ENCODE measurements at places on chromosomes 11 and 22.
A peak's percentile ranks its signal among the peaks of the same experiment; 100 is the strongest.

GRCh38 chr11:27392278-27393114 lies 29.5 kb upstream of the CCDC34 start:
- DNase-seq, result peak; percentile 87

GRCh38 chr11:86211619-86212018 lies 32.9 kb upstream of the EED start:
- DNase-seq, result no peak

- DNase-seq, result no peak
Measured at GRCh38 chr11:69915151-69915500, 95.9 kb upstream of the FGF3 start.

GRCh38 chr11:123525511-123525918 lies 95.4 kb downstream of the GRAMD1B start:
- DNase-seq, result no peak

GRCh38 chr11:121446752-121447156 lies 5.4 kb upstream of the SORL1 start:
- DNase-seq, result peak; percentile 24

DNA sequence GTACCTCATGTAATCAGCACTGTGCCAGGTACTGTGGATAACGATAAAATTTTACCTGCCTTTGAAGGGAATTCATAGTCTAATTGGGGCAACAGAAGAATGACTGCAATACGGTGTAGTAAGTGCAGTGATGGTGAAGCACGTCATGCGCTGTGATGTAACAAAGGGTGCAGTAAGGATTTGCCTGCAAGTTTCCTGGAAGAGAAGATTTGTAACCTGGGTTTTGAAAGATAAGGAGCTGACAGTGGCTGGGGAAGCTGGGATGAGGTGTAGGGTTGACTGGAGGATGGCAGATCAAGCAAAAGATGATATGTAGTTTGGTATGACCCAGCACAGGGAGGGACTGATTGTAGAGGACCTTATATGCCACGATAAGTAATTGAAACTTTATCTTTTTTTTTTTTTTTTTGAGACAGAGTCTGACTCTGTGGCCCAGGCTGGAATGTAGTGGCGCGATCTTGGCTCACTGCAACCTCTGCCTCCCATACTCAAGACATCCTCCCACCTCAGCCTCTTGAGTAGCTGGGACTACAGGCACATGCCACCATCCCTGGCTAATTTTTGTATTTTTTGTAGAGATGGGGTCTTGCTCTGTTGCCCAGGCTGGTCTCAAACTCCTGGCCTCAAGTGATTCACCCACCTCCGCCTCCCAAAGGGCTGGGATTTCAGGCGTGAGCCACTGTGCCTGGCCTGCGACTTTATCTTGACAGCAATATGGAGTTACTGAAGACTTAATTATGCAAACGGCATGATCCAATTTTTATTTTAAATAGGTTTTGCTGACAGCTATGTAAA lies 11.3 kb downstream of the SDHD start:
- no peak for DNase-seq

DNA sequence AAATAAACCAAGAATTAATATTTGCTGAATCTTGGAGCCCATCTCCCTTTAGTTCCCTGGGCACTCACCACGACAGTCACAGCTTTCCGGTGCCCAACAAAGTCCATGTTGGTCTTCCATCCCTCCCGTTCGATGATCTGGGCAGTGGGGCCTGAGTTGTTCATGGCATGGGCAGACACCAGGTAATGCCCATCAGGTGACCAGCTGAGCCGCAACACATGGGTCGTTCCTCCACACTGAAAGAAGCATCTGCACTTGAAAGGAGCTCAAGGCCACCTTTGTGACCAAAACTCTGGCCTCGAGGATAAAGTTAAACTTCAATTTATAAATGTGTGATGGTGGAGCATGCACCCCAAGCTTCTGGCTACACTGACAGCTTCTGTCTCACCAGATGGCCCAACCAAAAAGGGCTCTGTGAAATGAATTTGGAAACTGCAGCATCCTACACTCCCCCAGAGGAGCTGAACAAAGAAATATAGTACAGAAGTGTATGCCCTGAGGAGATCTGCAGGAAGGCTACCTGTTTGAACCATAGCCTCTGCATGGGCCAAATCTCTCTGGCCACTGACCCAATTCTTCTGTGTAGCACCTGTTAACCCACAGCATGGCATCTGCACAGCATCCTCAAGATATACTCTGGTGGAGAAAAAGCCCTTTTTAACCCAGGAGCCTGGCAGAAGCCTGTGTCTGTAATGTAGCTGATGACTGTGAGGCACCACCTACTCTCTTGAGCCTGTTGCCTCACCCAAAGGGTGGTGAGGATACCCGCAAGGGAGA lies 37.1 kb downstream of the HIRA start:
- DNase-seq, result no peak

DNA sequence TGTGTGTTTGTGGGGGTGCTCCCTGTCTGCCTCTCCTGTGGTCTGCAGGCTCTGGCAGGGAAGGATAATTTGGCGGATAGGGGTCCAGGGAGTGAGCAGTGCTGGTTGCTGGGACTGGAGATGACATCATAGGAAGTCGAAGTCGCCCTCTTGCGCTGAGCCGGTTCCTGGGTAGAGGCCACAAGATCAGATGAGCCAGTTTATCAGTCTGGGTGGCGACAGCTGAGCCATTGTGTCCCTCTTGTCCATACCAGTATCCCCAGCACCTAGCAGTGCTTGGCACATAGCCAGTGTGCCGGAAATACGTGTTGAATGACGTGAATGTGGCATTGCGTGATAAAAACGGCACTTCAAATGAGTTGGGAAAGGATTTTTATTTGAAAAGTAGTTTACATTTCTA lies 9.8 kb downstream of the APOL5 start:
- DNase-seq, result peak; percentile 46

GRCh38 chr11:46202149-46202548 lies 75.3 kb upstream of the CREB3L1 start:
- no peak for DNase-seq

GRCh38 chr11:128471138-128471661 lies 116.2 kb downstream of the ETS1 start:
- DNase-seq, result no peak

GRCh38 chr11:70861559-70861958 lies 390.8 kb downstream of the SHANK2 start:
- DNase-seq, result no peak

GRCh38 chr11:73660497-73661034 lies 14.2 kb downstream of the PLEKHB1 start:
- no peak for DNase-seq

GRCh38 chr11:48088682-48089050 lies 108.3 kb downstream of the PTPRJ start:
- DNase-seq, result no peak

- DNase-seq, result no peak
Measured at GRCh38 chr22:48333323-48333763, 1494.3 kb downstream of the BRD1 start.
